ENCODE measurements at places on chromosomes 7 and 10.

DNA sequence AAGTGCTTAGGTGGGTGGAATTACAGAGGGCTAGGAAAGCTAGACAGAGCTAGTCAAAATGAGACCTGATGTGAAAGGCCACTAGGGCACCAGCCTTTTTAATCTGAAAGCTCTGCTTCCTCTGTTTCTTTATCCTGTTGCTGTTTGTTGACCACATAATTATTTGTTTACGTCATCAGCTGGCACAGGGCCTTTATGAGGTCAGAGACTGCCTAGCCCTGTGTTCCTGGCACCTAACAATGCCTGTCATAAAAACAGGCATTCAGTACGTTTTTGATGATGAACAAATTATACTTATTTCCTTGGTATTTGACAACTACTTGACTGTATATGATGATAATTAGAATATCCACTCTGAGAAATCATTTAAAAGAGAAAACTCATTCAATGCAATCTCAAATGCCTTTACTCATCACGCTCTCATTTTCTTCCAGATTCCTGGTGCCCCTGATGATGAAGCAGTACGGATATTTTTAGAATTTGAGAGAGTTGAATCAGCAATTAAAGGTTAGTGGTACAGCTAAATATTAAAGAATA, 26.0 kb downstream of the RBM17 start:
- DNase-seq = no peak

DNA sequence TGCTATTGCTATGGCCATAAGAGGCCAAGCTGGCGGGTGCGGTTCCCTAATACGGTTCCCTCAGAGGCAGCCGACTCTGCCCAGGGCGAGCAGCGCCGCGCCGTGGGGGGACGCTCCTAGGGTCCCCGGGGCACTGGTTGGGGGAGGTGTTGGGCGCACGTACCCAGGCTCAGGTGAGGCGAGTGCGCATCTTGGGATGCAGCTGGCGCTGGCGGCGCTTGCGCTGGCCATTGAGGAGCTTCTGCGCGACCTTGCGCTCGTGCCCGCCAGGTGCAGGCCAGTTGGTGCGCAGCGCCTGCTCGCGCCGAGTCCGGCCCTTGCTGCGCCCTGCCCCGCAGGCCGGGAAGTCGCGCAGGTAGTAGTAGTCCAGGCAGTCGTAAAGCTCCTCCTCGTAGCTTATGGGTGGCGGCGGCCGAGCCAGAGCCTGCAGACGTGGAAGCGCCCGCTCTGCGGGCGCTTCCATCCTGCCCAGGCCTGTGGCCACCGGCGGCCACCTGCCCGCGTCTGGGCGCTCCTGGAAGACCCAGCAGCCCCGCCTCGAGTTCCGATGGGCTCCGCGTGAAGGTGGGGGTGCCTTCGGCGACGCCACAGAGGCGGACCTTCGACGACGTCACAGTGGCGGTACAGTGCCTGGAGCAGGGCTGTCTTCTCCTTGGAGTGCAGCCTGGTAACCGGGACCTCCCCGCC, at the start of gene NUPR2:
Gene NUPR2 (minus strand): TSS at position 566 of the 687 bp plus-strand sequence. CDS start 103 bp downstream, at position 463.
- no peak for DNase-seq

DNA sequence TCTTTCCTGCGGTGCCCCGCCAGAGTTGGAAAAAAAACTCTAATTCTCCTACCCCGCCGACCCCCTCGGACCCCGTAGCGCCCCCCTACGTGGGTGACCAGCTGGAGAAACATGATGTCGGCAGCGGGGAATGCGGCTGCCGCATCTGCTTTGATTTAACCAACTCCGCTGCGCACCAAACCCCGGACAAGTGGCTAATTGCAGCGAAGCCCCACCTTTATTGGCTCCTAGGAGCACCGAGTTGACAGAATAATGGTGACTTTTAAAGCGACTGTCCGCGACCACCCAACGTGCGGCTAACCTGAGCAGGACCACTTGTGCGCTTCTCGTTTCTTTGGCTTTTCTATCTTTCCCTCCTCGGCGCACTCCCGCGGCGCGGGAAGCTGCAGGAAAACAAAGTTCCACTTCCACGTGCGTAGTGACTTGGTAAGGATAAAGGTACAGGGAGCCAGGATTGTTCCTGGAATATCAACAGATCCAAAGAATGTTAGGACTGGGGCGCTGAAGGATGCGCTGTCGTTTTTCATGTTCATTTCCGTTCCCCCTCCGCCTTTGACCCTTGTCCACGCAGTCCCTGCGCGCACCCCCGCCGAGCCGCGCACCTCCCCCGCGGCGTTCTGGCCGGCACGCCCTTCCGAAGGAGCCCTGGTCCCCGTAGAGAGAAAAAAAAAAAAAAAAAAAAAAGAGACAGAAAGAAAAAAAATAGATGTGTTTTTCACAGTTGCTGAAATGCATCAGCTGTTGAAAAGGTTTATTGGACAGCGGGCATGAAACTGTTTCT, 1.4 kb downstream of the WNT16 start:
- no peak for DNase-seq

DNA sequence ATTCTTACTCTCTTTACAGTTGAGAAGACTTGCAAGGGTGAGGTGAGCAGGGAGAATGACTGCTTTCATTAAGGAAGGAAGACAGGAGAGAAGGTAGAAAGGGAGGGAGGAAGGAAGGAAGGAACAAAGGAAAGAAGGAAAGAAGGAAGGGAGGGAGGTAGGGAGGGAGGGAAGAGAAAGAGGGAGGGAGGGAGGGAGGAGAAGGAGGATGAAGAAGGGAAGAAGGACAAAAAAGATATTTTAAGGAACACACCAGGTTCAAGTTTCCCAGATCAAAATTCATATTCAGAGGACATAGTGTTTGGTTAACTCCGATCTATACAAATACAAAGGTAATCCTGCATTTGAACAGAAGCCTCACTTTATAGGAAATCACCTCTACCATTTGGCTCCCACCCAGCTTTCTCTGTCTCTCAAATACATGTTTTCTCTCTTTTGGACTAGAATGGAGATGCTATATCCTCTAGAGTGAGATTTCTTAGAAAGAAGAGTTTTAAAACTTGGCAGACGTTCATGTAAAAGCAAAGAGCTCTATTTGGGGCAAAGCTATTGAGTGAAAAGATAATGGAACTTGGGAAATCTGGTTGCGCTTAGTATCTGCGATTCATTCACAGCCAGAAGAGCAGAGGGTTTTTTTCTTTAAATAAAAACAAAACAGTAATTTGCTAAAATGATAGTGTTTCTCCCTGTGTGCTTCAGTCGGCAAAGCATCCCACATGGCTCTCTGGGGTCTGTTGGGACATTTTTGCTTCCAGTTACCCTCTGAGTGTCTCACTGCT, 261.9 kb upstream of the LYZL1 start:
- no peak for DNase-seq

GRCh38 chr10:76543655-76544054, 1094.0 kb downstream of the KCNMA1 start:
- DNase-seq = no peak

DNA sequence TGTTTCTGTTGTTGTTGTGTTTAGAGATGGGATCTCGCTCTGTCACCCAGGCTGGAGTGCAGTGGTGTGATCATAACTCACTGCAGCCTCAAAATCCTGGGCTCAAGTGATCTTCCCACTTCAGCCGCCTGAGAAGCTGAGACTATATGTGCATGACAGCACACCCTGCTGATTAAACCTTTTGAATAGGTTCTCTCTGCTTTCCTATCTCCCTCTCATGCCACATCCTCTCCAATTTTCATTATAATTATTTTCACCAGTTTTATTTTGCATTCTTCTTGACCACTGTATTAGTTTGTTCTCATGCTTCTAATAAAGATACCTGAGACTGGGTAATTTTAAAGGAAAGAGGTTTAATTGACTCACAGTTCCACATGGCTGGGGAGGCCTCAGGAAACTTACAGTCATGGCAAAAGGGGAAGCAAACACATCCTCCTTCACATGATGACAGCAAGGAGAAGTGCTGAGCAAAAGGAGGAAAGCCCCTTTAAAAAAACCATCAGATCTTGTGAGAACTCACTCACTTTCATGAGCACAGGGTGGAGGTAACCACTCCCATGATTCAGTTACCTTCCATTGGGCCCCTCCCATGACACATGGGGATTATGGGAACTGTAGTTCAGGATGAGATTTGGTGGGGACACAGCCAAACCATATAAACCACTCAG, 12.9 kb downstream of the AGK start:
- no peak for DNase-seq

DNA sequence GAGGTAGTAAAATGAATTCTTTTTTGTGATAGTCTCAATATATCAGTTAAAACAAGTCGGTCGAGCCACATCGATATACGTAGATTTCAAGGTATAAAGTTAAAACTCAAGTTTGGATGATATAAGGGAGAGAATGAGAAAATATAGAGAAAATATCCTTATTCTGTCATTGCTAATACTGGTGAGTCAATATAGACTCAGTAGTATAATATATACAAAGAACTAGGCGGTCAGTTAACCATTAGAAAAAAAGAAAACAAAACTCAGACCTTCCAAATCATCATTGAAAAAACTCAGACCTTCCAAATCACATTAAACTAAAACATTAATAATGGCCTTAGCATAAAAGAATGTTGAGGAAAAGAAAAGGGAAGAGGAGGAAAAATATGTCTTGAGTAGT, 817.1 kb upstream of the IGFBP3 start:
- DNase-seq = no peak

DNA sequence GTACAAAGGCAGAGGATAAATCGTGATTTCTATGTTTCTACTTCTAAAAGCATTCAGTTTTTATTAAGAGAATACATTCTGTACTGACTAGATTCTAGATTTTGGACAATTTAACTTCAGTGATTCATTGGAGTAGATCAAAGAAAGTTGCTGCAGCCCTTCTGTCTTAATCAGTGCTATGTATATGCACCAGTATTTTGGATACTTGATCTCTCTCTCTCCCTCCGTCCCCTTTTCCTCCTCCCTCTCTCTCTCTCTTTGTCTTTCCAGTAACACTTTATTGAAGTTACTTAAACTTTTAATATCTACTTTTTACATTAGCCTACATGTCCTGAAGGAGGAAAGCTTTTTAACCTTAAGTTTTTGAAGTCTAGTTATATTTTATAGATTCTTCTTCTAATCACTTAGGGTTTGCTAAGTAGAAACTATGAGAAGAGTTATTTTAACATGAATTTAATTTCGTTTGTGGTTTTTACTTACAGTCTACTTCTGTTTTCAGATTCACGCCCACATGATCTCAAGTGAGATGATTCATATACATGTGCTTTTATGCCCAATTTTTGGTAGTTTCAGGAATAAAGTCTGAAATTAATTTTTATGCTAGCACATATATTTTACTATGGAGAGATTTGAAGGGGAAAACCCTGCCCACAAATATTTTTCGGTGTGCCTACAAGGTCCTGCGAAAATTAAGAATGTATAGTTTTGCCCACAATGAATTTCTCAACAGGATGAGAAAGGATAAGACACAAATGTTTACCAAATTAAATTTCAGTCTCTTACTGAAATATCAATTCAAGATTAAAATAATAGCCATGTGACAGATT, 9.1 kb downstream of the MDFIC start:
- no peak for DNase-seq

DNA sequence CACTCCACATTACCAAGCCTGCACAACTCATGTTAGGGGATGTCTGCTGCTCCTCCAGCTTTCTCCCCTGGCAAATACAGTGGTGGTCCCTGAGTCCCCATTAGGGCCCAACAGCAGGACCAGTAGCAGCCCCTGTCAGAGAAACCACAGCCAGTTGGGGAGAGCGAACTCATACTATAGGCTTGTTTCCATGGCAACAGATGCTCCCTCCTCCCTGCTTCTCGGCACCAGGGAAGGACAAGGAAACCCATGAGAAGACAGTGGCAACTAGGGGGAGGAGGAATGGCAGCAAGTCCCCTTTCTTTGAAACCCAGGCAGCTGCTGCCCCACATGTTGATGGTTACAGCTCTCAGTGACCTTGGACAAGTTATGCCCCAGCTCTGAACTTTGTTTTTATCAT, 326.4 kb downstream of the KCNMA1 start:
- no peak for DNase-seq

DNA sequence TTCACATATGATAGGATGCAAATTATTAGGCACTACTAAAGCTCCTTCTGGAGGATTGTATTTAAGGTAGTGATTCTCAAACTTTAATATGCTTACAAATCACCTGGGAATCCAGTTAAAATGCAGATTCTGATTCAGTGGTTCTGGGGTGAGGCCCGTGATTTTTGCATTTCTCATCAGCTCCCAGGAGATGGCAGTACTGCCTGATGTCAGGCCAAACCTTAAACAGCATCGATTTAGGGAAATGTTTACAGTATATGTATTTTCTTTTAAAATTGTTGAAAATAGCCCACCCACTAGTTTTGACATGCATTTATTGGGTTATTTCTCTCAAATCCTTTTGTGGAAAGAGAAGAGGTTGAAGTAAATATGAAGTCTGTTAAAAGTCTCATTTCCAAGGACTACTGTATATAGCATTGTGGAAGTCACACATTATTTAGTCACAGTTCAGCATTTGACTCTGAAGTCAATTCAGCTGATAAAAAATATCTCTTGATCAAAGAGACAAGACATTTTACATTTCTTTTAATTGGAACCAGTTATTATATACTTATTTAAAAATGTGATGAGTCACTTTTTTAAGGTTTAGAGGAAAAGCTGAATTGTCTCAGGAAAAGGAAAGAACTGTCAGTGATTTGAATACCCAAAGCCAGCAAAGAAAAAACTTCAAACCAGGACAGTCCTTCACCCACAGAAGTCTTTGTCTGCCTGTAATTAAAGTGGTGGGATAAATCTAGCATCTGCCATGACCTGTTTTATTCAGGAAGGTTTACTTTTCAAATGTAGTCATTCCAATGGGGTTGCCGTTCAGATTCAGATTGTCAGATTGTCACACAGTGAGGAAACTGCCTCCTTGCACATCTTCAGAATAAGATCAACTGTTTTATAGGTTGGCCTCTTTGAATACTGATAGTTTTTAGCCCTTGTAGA, 21.1 kb upstream of the HBP1 start:
- no peak for DNase-seq

DNA sequence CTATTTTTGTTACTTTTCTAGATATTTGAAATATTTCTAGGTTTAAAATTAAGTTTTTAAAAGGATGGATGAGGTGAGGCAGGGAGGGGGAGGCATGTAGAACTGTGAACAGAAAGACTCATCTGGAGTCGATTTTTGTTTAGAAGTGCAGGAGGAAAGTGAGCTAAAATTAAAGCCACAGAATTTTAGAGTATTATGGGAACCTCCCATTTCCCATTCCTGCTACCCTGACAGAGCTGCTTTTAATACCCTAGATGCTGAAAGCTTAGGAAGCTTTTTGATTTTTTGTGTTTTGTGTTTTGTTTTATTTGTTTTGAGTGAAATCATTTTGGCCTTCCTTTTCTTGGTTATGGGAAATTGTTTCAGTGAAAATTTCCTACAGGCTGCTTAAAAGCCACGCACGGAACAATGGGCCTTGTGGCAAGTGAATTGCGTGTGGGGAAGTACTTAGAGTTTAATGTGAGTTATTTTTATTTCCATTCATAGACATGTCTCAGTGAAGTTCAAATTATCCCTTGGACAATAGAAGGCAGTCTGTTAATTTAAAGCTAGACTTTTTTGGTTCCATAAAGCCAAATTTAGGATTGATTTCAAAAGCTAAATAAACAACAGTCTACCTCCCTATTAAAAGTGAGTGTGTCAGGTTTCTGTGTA, 102.0 kb upstream of the HDAC9 start:
- no peak for DNase-seq
